ENCODE measurements at places on chromosomes 2 and 18. TPM values are rescaled to one million over a fixed set of nuclear protein-coding genes. Genes with fewer than 3 reads are reported as not detected.
A peak's percentile ranks its signal among the peaks of the same experiment; 100 is the strongest.

GRCh38 chr2:33380719-33381118, 95.7 kb upstream of the RASGRP3 start:
- no peaks in the 10 kb centered on the region for H3K27me3 ChIP-seq
- no peak overlapping the region for H3K4me3 ChIP-seq
- no peaks in the 10 kb centered on the region for H3K36me3 ChIP-seq
- DNase-seq: no peak

DNA sequence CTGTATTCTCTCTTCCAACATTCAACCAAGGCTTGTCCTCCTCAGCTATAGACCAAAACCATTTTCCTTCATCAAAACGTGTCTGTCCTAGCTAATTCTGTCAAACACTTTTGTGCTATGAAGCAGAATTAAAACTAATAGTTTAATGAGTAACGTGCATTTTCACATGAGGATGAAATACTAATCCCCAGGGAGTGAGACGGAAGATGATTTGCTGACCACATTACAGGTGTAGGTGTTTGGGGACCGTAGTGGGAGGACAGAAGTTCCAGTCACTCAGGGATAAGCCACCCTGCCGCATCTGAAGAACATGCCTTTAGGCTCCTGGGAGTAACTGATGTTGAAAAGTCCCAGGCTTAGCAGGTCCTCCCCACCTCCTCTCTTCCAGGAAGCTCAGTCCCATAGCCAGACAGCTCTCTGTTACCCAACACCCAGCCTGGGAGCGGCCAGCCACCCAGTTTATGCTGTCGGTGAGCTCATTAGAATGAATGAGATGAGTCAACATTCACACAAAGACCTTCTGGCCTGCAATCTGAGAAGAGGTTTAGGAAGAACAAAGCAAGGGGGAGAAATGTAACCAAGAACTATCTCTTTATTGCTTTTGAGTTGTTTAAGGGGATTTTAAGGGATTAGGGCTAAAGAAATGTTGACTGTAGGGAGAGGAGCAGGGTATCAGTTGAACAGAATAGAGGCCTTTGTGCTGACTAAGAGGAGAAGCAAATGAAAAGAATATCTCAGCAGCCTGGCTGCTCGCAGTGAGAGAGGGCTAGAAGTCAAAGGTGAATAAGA, 122.5 kb downstream of the FOXI3 start:
- H3K4me1 ChIP-seq: no peaks in the 10 kb centered on the region
- no peaks in the 10 kb centered on the region for H3K36me3 ChIP-seq
- H3K27me3 ChIP-seq: no peaks in the 10 kb centered on the region
- H3K27ac ChIP-seq: no peak overlapping the region
- DNase-seq: no peak

GRCh38 chr2:120262761-120263428, 10.2 kb downstream of the RALB start:
- H3K4me1 ChIP-seq: no peaks in the 10 kb centered on the region
- DNase-seq: no peak
- no peak overlapping the region for H3K4me3 ChIP-seq
- H3K36me3 ChIP-seq: no peaks in the 10 kb centered on the region
- H3K27me3 ChIP-seq: no peaks in the 10 kb centered on the region

- no peaks in the 10 kb centered on the region for H3K4me1 ChIP-seq
- no peak for DNase-seq
- no peak overlapping the region for H3K27ac ChIP-seq
- no peak overlapping the region for H3K4me3 ChIP-seq
- H3K36me3 ChIP-seq: no peaks in the 10 kb centered on the region
- H3K27me3 ChIP-seq: no peaks in the 10 kb centered on the region
These were observed 41.6 kb upstream of the NRP2 start for GRCh38 chr2:205640716-205641115.

DNA sequence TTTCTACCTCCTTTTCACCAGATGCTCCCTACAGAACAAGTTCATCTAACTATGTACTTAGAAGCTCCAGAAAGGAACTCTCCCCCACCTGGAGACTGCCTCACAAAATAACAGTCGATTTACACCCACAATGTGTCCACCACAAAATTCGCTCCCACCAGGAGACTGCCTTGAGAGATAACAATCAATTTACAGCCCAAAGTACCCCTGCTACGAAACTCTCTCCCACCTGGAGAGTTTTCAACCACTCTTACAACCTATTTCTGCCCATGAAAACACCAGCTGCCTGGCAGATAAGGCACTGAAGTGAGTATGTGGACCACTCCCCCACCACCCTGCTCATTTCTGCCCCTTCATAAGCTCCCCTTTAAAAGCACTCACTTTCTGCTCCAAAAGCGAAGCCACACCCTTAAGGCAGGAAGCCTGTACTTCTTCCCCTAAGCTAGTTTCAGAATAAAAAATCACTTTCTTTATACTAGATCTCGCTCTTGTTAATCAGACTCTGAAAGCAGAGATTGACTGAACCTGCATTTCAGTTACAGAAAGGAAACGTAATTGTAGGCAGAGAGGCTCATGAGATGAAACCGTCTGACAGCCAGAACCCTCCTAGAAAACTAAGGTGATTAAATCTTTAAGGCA, 94.4 kb upstream of the RBBP8 start:
- no peak overlapping the region for H3K4me3 ChIP-seq
- DNase-seq: no peak
- H3K4me1 ChIP-seq: no peaks in the 10 kb centered on the region

DNA sequence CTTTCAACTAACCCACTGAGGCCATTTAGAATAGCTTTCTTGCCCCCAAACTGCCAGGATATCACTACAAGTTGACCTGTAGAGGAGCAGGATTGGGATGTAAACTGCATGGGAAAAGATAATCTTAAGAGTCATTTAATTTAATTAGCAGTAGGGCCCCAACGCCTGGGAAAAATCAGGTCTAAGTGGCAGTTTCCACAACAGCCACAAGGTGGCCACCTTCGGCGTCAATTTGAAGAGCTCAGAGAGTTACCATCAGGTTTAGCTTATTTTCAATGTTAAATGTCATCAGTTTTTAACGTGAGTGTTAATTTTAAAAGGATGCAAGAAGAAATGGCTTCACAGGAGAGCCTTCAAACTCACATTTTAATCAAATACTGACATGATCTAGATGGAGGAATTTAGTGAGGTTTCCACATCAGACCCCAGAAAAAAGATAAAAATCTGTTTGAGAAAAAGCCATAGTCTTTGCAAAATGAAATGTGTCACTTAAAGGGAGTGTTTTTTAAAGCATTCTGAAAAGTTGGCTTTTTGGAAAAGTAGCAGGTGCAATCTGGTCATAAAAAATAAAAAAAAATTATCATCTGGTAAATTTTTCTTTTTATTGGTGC, 77.3 kb upstream of the UPP2 start:
- peak; percentile 39 for DNase-seq
- no peak overlapping the region for H3K4me3 ChIP-seq
- H3K27me3 ChIP-seq: no peaks in the 10 kb centered on the region
- no peaks in the 10 kb centered on the region for H3K4me1 ChIP-seq
- no peaks in the 10 kb centered on the region for H3K36me3 ChIP-seq
- H3K27ac ChIP-seq: no peak overlapping the region

GRCh38 chr2:85858841-85859240, 29.9 kb downstream of the ST3GAL5 start:
- no peak overlapping the region for H3K4me3 ChIP-seq
- H3K36me3 ChIP-seq: peaks cover 20% of the 10 kb centered on the region
- no peak overlapping the region for H3K27ac ChIP-seq
- H3K4me1 ChIP-seq: no peaks in the 10 kb centered on the region
- H3K27me3 ChIP-seq: no peaks in the 10 kb centered on the region

- H3K27me3 ChIP-seq: no peaks in the 10 kb centered on the region
- H3K4me3 ChIP-seq: no peak overlapping the region
- H3K36me3 ChIP-seq: no peaks in the 10 kb centered on the region
These were observed 120.2 kb downstream of the NFATC1 start for GRCh38 chr18:79515944-79516351.

DNA sequence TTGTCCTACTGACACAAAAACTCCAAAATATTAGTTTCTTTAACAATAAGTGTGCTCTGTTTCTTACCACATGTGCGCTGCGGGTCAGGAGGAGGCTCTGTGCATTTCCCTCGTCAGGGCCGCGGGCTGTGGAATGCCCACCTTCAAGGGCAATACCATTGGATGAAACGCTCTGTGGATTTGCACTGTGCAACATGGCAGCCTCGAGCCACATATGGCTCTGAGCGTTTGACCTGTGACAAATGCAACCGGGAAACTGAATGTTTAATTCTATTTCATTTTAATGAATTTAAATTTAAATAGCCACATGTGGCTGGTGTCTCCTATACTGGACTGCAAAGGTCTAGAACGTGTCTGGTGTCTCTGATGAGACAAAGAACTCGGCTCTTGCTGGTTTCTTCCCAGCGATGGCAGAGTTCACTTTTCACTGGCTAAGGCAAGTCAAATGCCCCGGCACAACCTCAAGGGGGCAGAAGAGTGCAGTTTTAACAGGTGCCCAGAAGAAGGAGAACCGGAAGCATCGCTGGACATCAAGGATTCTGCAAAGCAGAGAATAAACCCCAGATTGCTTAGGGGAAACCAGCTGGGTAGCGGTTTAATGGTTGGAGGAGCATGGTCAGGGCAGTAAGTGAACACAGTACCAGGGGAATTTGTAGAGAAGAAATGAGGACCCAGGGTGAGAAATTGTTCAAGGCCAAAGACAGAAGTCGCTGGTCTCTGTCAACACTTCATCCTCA, 37.0 kb upstream of the TMEM18 start:
- no peaks in the 10 kb centered on the region for H3K27me3 ChIP-seq
- no peak overlapping the region for H3K27ac ChIP-seq
- H3K4me3 ChIP-seq: no peak overlapping the region
- peak; percentile 29 for DNase-seq
- no peaks in the 10 kb centered on the region for H3K36me3 ChIP-seq

DNA sequence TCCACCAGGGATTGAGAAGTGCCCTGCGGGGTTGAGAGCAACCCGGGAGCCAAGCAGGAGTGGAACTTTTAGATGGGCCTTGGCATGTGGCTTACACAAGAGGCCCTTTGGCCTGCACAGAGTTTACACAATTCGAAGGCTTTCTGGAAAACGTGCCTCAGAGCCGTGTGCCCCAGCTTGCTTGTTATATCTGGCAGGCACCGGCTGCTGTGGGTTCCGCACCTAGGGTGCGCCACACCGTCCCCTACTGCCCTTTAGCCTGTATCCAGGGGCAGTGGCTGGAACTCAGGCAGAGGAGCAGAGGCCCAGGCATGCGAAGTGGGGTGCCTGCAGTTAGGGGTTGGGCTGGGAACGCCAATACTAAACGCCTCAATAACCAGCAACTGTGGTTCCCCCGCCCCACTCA, 32.9 kb upstream of the EDAR start:
- no peak overlapping the region for H3K4me3 ChIP-seq
- H3K36me3 ChIP-seq: no peaks in the 10 kb centered on the region
- H3K27ac ChIP-seq: no peak overlapping the region
- no peak for DNase-seq

DNA sequence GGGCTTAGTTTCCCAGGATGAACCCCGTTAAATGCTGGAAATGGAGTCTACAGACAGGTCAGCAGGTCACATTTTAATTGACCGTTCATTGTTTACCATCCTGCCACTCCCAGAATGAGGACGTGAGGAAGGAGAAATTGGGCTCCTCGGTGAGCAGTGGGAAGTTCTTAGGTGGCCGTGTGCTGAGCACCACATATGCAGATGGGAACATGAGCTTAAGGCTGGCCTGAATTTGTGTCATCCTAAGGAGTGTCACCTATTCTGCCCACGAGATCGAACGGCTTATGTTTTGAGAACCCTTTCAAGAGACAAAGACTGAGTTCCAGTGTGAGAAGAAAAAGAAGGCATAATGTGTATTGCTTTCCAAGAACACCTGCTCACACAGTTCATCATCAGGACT, 234.4 kb upstream of the PXDN start:
- no peak overlapping the region for H3K27ac ChIP-seq
- DNase-seq: no peak
- no peaks in the 10 kb centered on the region for H3K4me1 ChIP-seq
- no peaks in the 10 kb centered on the region for H3K27me3 ChIP-seq
- H3K4me3 ChIP-seq: no peak overlapping the region
- H3K36me3 ChIP-seq: no peaks in the 10 kb centered on the region

DNA sequence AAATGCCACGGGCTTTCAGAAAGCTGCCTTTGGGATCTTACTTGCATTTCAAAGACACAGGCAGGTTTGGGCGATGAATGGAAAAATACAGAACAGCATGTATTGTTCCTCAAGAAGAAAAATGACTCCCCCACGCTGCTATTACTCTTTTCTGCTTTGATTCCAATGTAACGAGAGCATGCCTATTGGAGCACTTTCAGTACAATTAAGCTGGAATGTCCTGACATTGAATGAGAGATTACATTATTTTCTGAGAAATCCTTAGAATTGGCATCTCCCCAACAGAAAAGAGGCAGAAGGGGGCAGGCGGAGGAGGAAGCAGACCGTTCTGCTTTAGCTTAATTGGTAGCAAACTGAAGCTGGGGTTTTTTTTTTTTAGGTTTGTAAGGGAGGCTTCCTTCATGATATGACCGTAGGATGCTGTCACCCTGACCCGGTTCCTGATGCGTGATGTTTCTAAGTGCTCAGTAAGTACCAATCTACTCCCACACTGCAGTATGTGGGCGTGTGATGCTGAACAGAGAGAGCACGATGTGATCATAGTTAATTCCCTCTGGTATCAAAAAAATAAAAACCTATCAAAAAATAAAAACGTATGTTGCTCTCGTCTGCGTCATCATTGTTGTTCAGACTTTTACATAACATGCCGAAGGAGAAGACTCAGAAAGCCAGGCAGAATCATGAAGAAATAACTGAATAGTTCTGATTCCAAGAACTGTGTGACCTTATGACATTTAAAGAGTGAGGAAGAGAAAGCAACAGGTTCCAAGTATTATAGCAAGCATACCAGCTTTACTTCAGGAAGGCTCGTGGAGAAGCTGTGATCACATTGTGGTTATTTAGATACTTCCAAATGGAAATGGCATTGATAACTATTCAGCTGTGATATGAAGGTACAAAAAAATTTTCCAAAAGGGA, 40.5 kb downstream of the LONRF2 start:
- no peaks in the 10 kb centered on the region for H3K27me3 ChIP-seq
- H3K36me3 ChIP-seq: no peaks in the 10 kb centered on the region
- no peak for DNase-seq
- H3K4me1 ChIP-seq: no peaks in the 10 kb centered on the region
- no peak overlapping the region for H3K27ac ChIP-seq

- no peak overlapping the region for H3K27ac ChIP-seq
- DNase-seq: no peak
- H3K4me3 ChIP-seq: no peak overlapping the region
- peaks cover 2% of the 10 kb centered on the region for H3K4me1 ChIP-seq
These were observed 14.9 kb downstream of the FBLN7 start for GRCh38 chr2:112153179-112153490.

DNA sequence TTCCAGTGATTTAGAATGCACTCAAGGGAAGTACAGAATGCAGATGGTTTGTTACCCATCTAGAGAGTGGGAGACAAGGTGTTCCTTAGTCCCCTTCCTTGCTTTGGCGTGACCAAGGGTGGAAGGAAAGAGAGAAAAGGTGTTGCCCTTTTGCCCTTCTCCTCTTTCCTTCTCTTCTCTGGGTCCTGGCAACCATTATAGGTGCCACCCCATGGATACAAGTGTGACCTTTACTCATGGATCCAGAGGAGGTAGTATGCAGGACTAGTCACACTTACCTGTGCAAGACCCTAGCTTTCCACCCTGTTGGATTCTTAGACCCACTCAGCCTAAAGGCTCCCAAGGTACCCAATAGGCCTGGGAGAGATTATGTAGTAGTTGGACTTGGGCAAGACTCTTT, 11.6 kb upstream of the RBFA start:
- no peak overlapping the region for H3K4me3 ChIP-seq
- no peaks in the 10 kb centered on the region for H3K36me3 ChIP-seq
- no peaks in the 10 kb centered on the region for H3K4me1 ChIP-seq
- no peaks in the 10 kb centered on the region for H3K27me3 ChIP-seq
- no peak overlapping the region for H3K27ac ChIP-seq

Gene SERPINB10
- not detected for polyA plus RNA-seq

Gene STARD6
- not detected for polyA plus RNA-seq

Gene EVX2
- polyA plus RNA-seq: not detected

Gene CD207
- polyA plus RNA-seq: 0.19 TPM

Gene DLGAP1
- polyA plus RNA-seq: 0.11 TPM

Gene IFIH1
- 3.6 TPM for polyA plus RNA-seq

Gene ERCC3
- 12.6 TPM for polyA plus RNA-seq

Gene SERPINB3
- not detected for polyA plus RNA-seq

All from heart left ventricle (tissue), 16 donors.